ENCODE measurements at places on chromosomes 5 and 9. TPM values are rescaled to one million over a fixed set of nuclear protein-coding genes. Genes with fewer than 3 reads are reported as not detected.

DNA sequence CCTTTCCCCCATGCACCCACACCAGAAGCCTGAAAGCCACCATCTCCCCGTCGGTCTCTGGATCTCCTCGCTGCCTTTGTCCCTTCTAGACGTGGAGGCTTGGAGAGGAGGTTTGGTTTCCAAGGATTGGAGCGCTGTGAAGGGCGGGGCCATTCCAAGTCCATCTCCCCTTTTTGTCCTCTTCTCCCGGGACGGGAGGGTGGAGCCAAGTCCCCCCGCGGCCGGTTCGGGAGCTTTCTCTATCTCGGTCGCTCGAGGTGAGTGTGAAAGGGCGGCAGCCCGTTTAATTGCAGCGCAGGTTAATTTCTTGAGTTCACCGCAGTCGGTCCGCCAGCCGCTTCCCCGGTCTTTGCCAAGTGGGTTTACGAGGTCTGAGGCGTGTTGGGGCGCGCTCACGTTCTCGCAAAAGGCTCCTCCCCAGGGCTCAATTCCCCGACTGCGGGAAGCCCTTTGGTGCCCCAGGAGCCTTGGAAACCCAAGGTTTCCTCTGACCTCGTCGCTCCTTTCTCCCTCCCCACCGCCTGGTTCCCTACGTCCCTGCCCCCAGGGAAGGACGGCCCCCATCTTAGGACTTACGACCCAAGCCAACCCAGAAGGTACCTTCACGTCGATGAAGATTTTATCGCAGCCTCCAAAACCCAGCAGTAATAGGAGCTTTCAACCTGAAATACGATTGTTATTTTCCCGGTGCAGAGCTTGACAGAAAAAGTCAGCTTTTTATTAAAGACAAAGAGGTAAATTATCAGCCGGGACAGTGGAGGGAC lies 2.8 kb upstream of the ZNF462 start:
- peak; percentile 59 for DNase-seq

DNA sequence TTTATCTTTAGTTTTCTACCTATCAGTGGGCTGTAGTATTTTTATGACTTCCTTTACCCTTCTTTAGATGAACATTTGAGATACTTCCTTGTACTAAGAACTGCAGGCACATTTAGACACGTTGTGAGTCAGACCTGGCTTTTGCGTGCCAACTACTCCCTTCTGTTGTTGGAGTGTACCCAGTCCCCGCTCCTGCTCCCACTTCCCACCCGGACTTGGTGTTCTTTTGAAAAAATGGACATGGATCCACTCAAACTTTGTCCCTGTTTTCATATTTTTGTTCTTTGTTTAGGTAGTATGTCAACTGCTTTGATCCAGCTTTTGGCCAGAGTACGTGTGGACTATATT lies 60.7 kb downstream of the PARP8 start:
- DNase-seq: no peak

DNA sequence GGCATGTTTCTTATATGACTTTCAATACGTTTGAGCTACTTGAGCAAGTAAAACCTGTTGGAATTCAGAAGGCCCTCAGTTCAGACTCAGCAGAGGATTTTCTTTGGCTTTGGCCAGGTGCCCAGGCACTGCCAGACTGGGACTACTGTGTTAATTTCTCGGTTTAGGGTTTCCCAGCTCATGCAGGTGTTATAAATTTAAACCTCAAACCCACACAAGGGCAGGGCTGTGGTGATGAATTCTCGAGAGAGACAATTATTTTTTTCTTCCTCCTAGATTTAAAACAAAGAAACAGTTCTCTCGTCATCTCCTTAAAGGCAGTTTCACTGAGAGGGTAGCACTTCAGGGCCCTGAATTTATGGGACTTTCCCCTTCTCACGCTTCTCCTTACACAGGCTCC lies 406.0 kb upstream of the PIK3R1 start:
- DNase-seq: peak; percentile 44

GRCh38 chr5:177496727-177497291 lies 595 bp downstream of the PDLIM7 start:
- DNase-seq: peak; percentile 71

GRCh38 chr5:169746147-169746694 lies 109.1 kb downstream of the DOCK2 start:
- no peak for DNase-seq

GRCh38 chr5:72067682-72068470 lies 39.4 kb upstream of the MAP1B start:
- no peak for DNase-seq

- DNase-seq: no peak
Observed at GRCh38 chr5:148952097-148952867, 110.6 kb downstream of the SH3TC2 start.

DNA sequence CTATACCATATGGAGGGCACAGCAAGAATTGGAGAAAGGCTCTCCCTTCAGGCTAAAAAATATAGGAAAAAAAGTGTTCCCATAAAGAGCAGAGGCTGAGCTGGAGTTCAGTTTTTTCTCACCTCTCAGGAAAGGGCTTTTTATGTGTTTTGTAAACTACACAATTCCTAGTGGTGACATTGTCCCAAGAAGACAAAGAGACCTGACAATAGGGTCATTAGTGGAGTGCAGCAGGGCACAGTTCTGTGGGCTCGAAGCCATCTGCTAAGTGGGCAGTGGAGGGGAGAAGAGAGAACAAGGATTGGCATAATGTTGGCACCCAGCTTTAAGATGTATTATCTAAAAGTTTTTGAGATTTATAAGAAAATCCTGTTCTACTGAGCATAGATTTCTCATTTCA lies 162.5 kb downstream of the HCN1 start:
- no peak for DNase-seq

DNA sequence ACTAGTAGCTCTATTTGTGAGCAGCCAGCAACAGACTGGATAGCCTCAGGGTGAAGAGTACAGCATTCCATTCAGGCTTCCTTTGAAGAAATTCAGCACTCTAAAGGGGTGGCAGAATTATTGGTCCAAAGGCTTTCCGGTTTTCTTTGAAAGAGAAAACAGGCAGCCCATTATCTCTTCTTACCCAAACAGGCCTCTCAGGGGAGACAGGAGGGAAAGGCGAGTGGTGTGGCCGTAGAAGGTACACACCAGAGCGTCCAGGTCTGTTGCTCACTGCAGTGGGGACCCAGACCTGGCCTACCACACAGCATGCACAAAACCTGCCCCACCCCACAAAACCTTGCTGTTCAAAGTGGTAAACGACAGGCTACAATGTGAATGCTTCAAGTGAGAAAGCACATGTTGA lies 83.3 kb downstream of the ZNF608 start:
- DNase-seq: no peak

SLC34A1 gene
- not detected for total RNA-seq

SLC28A3 gene
- total RNA-seq: 0.89 TPM

FOXD4L6 gene
- total RNA-seq: 0.53 TPM

CCL28 gene
- total RNA-seq: not detected

CXCL14 gene
- total RNA-seq: 51.6 TPM

PRRX2 gene
- total RNA-seq: 10.1 TPM

Measured in mesothelial cell of epicardium (in vitro differentiated cells).